Stimulated activated CD4-positive, alpha-beta T cell treated with anti-CD3 and anti-CD28 coated beads, Interleukin-4, amount 100 ng/mL, for 48 hours (primary cell): ENCODE measurements at places on chromosomes 5 and 9.

DNA sequence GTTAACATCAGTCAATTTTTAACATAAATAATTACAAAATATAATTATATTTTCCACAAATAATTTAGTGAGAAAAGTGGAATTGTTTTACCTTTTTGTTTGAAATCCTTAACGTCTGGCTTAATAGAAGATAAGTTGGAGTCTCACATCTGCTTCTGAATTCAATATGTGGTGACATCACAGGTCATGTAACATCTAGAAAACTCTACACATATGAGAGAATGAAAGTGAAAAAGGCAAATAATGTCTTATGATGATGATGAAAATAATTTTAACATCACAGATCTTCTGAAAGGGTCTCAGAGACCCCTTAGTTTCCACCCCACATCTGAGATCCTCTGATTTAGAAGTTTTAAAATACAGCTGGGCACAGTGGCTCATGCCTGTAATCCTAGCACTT lies 81.5 kb downstream of the PRKACG start:
- no peak for DNase-seq

DNA sequence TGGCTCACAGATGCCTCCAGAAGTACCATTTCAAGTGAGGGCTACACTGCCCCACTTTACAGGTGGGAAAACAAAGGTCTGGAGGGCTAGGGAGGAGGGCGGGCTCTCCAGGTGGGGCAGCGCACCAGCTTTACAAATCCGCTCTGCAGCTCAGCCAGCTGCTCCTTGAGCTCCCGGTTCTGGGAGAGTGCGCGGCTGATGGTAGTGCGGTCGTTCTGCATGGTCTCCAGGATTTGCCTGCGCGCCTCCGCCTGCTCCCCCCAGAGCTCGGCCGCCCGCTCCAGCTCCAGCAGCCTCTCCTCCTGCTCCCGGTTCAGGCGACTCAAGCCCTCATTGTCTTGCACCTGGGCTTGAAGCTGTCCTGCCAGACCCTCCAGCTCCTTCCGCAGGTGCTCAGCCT lies 15.5 kb downstream of the GOLGA2 start:
- DNase-seq: no peak

DNA sequence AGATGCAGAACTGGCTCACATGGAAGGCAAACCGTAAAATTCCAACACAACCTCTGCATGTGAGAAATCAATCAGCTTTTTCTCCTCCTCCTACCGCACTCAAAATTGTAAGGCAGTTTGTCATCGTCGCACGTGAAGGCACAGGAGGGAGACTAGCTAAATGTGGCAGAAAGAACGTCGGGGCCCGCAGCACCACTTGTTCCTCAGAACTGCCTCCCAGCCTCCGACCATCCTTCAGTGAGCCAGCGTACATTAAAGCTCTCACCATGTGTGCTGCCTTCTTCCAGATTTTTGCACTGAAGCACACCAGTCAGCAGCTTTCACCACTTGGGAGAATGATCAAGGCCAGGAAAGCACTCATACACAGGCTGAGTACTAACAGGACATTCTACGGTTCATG lies 105.9 kb downstream of the RFX3 start:
- DNase-seq: no peak

- no peak for DNase-seq
Measured at GRCh38 chr9:134915046-134915985, 2.4 kb downstream of the FCN1 start.

GRCh38 chr9:130018265-130018664 lies 24.7 kb downstream of the FNBP1 start:
- DNase-seq: no peak

GRCh38 chr9:129463994-129464393 lies 156.9 kb downstream of the C9orf50 start:
- no peak for DNase-seq

DNA sequence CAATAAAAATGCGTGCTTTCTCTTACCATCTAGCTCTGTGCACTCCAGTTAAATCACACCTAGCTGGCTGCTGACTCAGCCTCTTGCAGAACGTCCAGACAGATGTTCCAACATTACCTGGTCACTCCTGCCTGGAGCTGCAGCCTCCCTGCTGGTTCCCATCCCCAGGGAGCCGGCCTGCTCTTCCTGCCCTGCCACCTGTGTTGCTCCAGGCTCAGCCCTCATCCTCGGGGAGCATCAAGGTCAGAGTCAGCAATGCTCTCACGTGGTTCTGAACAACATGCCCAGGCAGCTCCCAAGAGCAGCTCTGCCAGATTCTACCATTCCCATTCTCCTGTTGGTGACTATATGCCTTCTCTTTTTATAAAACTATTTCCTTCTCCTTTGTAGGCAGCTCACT lies 81.3 kb downstream of the GADD45G start:
- no peak for DNase-seq

DNA sequence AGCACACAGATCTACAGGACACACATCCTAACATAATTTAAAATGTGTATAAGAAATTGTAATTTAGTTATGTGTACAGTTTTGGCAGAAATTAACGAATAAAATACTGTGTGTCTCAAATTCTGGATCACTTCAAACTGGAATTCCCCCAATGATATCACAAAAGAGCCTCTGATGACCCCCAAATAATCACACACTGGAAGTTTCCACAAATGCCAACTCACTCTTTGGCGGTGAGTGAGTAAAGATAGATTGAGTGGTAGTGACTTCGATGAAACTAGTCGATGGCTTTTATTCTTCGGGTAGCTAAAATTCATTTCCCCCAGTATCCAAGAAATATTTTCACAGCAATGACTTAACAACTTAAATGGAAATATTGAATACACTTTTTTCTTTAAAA lies 2.2 kb downstream of the ZNF366 start:
- DNase-seq: no peak

GRCh38 chr9:127763918-127764384 lies 14.5 kb downstream of the SH2D3C start:
- no peak for DNase-seq

DNA sequence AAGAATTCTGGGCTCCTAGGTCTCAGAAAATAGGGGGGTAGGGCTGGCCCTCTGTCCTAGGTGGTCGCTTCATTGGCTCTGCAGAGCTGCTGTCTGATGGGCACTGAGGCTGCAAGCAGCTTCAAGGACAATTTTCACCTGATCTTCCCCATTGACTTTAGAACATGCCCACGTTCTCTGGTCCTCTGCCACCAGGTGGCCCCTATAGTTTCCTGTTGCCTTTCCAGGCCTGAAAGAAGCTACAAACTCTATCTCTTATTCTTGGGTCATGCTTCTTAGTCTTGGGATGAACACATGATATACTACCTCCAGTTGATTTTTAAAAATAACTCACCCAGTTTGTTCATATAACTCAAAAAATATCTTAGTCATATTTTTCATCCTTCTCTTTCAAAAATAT lies 26.3 kb downstream of the SPZ1 start:
- DNase-seq: peak; percentile 16

DNA sequence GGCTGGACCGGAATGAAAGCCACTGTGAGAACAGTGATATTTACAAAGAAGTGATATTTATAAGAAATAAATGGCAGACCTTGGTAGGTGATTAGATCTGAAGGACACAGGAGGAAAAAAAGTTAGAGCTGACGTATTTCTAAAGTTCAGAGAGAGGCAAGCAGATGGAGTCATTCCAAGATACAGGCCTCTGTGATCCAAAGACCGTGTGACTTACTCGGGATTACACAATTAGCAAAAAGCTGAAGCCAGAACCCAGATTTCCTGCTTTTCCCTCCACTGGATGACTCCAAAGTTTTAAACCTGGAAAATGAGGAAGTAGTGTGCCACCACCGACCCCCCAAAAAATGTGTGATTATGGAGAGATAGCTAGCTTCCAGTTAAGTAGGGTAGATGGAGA lies 3.1 kb upstream of the DOCK8 start:
- no peak for DNase-seq

- no peak for DNase-seq
Measured at GRCh38 chr5:111229871-111230810, 6.0 kb downstream of the CAMK4 start.

DNA sequence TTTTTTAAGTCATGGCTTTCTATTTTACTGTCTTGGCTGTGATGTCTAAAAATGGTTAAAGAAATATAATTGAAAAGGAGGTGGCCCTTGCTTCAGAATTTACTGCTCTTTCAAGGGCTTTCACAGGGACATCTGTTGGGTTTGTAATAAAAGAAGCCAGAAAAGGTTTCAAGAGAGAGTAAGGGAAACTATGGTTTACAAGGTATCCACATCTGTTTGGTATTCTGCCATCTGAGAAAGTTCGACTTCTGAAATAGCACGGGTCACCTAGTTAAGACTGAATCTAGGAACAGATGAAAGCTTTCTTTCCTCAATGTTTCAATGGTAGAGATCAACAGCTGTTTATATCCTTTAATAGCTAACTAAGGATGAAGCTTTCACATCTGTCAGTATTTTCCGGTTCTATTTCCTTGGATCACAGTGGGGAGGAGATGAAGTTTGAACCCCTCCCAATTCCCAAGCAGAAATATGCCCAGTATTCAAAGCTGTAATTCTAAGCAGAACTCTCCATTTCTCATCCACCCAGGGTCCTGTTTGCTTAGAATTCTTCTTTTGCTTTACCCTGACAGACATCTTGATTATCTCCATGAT lies 72.8 kb upstream of the IFNK start:
- DNase-seq: no peak
